Activated T-cell treated with anti-CD3 and anti-CD28 coated beads, Interleukin-2, amount 50 U/mL, for 24 hours (primary cell): ENCODE measurements at places on chromosomes 7 and 10.

- no peak overlapping the region for H3K4me3 ChIP-seq
- DNase-seq, result no peak
- no peaks in the 10 kb centered on the region for H3K27me3 ChIP-seq
- peaks cover 17% of the 10 kb centered on the region for H3K36me3 ChIP-seq
Observed at GRCh38 chr10:12799714-12800113, 201.8 kb downstream of the CCDC3 start.

DNA sequence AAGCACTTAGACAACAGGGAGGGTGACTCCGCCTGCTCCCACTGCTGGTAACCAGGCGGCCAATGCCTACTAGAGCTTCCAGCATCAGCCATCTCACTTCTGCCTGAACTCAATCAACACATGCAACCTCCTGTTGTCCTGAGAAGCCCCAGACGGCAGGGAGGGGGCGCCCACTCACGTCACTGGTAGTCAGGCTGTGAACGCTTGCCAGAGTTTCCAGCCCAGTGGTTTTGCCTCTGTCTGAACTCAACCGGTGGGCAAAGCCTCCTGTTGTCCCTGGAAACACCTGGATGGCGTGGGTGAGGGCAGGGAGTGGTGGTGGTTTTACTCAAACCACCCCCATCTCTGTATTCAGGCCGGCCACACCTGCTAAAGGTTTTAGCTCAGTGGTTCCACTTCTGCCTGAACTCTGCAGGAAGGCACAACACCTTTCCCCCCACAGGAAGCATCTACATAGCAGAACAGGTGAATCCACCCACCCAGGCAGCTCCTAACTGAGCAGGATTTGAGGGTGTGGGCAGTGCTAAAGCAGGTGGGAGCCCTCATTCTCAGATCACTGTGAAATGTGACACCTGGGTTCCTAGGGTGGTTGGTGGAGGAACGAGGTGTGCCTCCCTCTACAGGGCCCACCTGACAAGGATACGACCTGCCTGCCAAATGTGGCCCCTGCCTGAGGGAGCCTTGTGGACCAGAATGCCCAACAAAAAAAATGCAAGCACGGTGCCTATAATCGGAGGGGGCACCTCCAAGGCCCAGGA lies 563.0 kb upstream of the SEMA3D start:
- no peaks in the 10 kb centered on the region for H3K4me1 ChIP-seq
- no peak for DNase-seq
- H3K27ac ChIP-seq, result no peak overlapping the region
- H3K4me3 ChIP-seq, result no peak overlapping the region
- no peaks in the 10 kb centered on the region for H3K36me3 ChIP-seq
- H3K27me3 ChIP-seq, result no peaks in the 10 kb centered on the region

DNA sequence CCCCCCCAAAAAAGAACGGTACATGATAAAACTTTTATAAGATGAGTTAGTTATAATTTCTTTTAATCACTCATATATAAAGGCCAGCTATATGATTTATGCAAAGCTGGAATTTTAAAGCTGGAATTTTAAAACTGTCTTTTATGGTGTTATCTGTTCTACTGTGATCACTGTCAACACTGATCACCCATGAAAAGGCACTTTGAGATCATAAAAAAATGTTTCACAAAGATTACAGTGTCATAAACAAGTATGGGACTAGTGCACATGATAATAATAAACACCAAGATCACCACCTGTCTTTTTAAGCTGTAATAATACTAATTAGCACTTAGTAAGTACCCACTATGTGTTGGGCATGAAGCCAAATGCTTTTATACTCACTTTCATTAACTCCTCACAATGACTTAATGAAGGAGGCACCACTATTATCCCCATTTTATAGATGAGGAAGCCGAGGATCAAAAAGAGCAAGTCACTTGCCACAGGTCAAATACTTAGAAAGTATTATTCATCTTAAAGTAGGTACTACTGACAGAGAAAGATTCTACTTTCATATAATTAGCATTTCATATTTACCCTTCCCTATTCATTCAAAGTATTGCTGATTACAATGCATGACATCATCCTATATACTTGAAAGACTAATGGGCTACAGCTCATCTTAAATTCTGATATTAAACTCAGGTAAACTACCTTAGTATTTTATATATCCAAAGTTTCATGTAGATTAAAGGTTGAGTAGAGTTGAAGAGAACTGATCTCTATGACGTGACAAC lies 8.3 kb upstream of the RHOBTB1 start:
- H3K4me3 ChIP-seq, result no peak overlapping the region
- no peaks in the 10 kb centered on the region for H3K36me3 ChIP-seq
- no peak overlapping the region for H3K27ac ChIP-seq
- no peaks in the 10 kb centered on the region for H3K4me1 ChIP-seq
- H3K27me3 ChIP-seq, result peaks cover 50% of the 10 kb centered on the region

GRCh38 chr7:39300276-39300675 lies 265.9 kb upstream of the YAE1 start:
- H3K4me3 ChIP-seq, result no peak overlapping the region
- peaks cover 19% of the 10 kb centered on the region for H3K27me3 ChIP-seq
- H3K4me1 ChIP-seq, result no peaks in the 10 kb centered on the region
- no peak for DNase-seq

DNA sequence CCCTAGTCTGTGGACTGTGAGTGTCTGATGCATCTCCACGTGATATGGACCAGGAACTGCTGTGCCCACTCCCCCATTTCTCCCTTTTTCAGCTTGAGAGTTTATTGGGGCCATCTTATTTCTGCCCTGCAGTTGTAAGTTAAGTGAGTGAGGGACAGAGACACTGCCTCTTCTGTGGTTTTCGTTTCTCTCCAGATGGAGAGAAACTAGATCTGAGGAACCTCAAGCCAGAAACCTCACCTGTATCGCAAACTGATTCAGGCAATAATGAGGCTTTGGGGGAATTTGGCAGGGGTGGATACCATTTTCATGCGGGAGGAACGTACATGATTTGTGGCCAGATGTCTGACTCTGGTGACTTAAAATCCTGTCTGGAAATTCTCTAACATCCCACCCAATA lies 641.7 kb downstream of the TNS3 start:
- H3K4me3 ChIP-seq, result no peak overlapping the region
- H3K27me3 ChIP-seq, result no peaks in the 10 kb centered on the region
- H3K36me3 ChIP-seq, result no peaks in the 10 kb centered on the region
- no peak for DNase-seq
- no peak overlapping the region for H3K27ac ChIP-seq
- H3K4me1 ChIP-seq, result no peaks in the 10 kb centered on the region

DNA sequence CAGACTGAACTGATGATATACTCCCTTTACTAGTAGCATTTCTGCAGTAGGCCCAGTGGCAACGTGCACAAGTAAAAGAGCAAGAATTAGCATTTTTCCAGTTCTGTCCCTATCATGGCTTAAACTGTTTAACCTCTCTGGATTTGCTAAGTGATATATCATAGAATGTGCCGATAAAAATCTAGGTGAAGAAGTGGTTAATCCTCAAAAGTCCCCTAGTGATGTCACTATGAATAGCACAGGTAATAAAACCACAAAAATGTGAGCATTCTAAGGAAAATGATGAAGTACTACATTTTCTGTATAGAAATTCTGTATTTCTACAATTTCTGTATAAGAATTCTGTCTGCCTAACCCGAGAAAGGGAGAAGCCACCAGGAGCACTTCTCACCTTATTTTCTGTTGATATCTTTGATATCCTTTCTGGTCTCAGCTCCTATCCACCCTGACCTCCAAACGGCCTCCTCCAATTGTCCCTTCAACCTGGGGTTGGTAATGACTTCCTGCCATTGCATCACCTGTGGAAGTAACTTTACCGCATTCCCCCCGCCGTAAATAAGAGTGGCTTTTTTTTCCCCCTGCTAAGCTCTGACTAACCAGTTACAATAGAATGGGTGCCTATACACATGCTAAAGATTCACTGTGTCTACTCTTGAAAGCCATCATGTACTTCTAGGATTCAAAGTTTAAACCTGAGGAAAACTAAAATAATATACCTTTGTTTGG lies 155.9 kb upstream of the ASAH2 start:
- H3K27me3 ChIP-seq, result no peaks in the 10 kb centered on the region
- peaks cover 21% of the 10 kb centered on the region for H3K36me3 ChIP-seq
- H3K4me1 ChIP-seq, result peaks cover 38% of the 10 kb centered on the region
- H3K4me3 ChIP-seq, result no peak overlapping the region
- H3K27ac ChIP-seq, result no peak overlapping the region
